ENCODE measurements at places on chromosomes 4 and X.

DNA sequence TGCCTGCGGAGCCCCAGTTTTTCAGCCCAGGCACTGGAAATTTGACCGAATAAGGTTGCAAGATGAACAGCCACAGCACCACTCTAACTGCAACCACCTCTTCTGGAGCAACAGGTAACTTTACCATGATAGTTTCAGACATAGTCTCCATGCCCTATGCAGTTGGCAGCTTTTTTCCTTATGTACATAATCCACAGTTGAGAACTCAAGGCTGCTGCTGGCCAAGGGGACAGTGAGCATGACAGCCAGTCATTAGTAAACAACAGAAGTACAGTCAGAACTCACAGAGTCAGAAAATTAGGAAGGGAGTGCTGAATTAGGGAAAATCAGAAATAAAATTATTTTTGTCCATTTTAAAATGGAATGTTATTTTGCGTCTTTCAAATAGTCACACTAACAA is 192.7 kb upstream of the NHS start:
- DNase-seq = no peak

DNA sequence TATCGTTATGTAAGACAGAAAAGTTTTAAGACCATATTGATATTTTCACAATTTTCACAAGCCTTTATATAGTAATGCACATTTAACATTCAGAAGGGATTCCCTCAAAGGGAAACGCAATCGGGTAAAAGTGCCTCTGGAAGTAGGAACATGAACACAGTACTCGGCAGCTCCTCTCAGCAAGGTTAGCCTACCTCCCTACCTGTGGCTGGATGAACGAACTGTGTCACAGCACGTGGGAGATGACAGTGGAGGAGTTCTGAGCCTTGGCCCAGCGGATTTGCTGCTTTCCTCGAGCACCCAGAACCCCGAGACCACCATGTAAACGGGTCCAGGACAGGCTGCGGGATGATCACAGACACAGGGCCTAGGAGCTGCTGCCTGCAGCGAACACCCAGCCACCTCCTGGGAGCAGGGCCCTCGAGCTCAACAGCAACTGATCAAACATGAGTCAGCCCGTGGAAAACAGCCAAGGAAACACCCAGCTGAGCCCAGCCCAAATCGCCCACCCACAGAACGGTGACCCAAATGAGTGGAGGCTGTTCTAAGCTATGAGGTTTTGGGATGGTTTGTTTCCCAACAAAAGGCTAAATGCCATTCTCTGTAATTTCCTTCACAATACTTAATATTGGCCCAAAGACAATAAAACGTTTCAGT is 30.4 kb downstream of the FAT1 start:
- DNase-seq = no peak

- no peak for DNase-seq
Observed at GRCh38 chr4:173094739-173095421, 73.7 kb upstream of the GALNT7 start.

GRCh38 chrX:19585332-19586082 is 70.2 kb upstream of the MAP3K15 start:
- no peak for DNase-seq

DNA sequence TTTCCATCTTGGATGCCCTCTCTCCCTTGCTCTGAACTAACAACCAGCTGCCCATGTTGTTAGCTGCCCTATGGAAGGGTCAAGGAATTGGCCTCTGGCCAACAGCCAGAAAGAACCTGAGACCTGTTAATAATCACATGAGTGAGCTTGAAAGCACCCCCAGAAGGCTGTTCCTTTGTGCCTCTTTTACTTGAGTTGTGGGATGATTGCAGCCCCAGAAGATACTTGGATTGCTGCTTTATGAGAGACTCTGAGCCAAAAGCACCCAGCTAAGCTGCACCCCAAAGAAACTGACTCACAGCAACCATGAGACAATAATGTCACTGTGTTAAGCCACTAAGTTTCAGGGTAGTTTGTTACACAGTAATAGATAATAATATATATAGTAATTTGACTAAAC is 73.3 kb downstream of the FRYL start:
- no peak for DNase-seq

DNA sequence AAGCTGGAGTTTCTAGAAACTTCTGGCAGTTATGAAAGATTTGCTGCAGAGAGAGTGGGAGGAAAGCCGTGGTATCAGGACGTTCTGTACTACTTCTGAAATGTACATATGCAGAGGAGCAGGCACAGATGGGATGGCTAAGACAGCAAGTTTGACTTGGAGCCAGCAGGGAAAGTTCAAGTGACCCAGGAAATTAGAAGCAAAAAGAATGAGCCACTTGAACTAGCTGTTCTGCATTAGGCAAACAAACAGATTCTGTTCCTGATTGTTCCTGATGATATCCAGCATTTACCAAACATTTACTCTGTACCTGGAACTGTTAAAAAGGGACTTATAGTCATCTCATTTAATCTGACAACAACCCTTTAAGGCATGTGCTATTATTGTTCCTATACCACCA is 41.4 kb upstream of the CXCL13 start:
- DNase-seq = no peak

DNA sequence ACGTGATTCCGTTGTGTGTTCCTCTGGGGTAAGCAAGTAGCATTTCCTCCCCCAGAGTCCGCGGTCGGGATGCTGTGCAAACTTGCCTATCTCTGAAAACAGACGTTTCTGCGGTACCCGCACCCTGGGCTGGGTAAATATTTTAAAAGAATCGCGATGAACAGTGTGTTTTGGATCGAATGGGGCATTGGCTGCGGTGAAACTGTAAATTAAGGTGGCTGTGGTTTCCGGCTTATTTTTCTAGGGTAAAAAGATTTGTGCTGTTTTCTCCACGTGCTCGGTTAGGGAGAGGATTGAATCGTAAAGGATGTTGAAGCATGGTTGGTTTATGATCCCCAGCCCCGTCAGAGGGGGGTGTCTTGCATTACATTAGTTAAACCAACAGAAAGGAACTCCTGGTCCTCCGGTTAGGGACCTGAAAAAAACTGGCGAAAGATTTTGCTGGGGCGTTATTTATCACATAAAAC is 1.2 kb downstream of the HHIP start:
- no peak for DNase-seq

- DNase-seq = no peak
Observed at GRCh38 chr4:99759346-99759984, 57.2 kb upstream of the DAPP1 start.

GRCh38 chrX:56314334-56314733 is 82.2 kb downstream of the KLF8 start:
- DNase-seq = no peak

- no peak for DNase-seq
Observed at GRCh38 chr4:10015140-10015753, 6.0 kb downstream of the SLC2A9 start.

- DNase-seq = no peak
Observed at GRCh38 chr4:38674258-38675144, 10.5 kb downstream of the KLF3 start.
